ENCODE measurements at places on chromosomes 3 and 15. TPM values are rescaled to one million over a fixed set of nuclear protein-coding genes. Genes with fewer than 3 reads are reported as not detected.

GRCh38 chr3:183449391-183449790, 21.0 kb upstream of the MCF2L2 start:
- no peak for DNase-seq

DNA sequence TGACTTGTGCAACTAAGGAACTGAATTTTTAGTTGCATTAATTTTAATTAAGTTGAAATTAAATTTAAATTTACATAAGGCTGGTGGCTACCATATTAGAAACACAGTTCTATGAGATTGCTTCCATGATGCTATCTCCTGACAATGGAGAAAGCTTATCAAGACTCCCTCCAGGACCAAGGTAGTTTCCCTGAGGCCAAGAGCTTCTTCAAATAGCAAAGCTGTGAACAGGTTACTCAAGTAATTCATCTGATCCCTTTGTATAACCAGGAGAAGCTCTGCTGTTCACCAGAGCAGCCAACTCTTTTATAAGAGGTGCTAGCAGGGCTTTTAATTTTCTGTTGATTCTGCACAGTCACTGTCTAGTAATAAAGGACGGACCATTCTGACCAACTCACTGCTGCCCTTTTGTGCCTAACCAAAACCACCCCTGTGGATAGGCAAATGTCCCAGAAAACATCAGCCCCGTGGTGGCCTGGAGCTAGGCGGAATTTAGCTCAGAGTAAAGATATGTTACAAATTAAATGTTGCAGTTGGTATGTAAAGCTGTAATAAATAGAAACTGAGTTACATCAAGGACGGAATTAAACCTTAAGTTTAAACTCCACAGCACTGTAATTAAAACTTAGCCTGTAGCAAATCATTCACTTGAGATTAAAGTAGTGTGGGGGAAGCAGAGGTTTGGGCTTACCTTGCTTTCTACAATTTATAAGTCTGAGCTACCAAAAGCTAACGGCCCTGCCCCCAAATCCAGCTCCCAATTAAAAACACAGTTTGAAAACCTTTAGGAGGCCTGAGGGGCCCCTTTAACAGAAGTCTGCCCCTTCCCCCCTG, 55.6 kb upstream of the LRTM1 start:
- no peak for DNase-seq

GOLGA8O gene
- polyA plus RNA-seq, result 0.28 TPM

DNA sequence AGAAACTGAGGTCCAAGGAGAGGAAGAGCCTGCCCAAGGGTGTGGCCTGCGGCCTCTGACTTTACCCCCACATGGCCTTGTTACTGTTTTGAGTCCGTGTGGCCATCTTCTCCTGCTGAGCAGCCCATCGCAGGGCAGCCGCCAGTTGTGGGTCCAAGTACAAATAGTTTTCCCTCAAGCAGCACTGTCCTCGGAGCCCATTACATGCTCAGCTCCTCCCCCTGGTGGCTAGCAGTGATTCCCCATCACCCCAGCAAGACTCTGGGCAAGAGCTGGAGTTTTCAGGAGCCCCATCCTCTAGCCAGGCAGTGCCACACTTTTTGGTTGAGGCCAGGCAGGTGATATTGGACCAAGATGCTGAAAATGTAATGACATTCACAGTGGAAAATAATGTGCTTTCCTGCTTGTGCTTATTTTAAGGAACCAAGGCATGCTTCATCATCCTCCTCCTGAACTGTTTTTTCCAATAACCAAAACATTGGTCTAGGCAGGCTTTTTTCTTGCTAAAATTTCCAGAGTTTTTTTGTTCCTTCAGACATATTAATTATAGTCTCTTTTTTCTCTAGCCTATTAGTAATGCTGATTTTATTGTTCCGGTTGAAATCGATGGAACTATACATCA, 23.2 kb upstream of the VILL start:
- peak; percentile 74 for DNase-seq

- peak; percentile 51 for DNase-seq
These were observed 127.7 kb downstream of the MTHFS start for GRCh38 chr15:79769069-79769481.

- DNase-seq, result no peak
These were observed 532.8 kb upstream of the TBL1XR1 start for GRCh38 chr3:177729956-177730681.

DNA sequence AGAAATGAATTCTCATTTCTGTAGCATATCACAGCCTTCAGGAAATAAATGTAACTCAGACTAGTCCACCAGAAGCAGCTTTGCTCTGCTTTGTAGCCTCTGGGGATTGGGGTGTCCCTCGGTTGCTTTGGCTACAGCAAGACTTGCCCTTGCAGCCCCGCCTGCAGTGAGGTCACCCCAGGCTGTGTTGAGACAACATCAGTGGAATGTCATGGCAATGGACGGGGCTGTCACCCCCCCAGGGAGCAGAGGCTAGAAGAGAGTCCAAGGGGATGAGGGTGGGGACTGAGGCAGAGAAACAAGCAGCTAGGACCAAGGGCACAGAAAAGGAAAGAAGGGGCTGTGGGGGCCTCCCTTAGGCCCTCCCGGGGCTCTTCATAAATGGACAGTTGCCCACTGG, 854 bp downstream of the CLEC3B start:
- DNase-seq, result no peak

DNA sequence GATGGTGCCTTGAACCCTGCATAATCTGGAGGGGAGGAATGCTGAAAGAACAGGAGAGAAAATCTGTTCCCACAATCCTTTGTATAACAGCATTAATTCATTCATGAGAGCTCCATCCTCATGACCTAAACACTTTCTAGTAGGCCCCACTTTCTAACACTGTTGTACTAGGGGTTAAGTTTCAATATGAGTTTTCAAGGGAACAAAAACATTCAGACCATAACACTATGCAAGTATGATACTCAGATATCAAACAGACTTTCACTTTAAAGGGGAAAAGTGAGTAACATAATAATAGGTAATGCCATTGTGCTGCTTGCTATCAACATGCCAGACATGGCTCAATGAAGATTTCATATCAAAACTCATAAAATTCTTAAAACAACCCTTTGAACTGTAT, 32.4 kb upstream of the PLSCR2 start:
- no peak for DNase-seq

DNA sequence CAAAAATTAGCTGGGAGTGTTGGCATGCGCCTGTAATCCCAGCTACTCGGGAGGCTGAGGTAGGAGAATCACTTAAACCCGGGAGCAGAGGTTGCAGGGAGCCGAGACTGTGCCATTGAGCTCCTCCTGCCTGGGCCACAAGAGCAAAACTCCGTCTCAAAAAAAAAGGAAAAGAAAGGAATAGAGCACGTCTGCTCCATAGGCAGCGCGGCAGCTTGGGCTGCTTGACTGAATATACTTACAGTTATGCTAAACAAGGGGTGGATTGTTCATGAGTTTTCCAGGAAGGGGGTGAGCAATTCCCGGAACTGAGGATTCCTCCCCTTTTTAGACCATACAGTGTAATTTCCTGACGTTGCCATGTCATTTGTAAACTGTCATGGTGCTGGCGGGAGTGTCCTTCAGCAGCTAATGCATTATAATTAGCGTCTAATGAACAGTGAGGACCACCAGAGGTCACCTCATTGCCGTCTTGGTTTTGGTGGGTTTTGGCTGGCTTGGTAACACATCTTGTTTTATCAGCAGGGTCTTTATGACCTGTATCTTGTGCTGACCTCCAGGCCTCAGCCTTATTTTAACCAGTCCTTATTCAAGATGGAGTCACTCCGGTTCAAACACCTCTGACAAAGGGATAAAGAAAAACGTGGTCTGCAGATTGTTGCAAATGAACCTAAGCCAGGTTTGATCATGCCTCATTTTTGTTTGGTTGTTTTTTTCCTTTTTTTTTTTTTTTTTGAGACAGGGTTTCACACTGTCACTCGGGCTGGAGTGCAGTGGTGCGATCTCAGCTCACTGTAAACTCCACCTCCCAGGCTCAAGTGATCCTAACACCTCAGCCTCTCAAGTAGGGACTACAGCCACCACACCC, 24.9 kb upstream of the SENP5 start:
- no peak for DNase-seq

- no peak for DNase-seq
These were observed 40.6 kb downstream of the PRR20G start for GRCh38 chr3:127247292-127247691.

DNA sequence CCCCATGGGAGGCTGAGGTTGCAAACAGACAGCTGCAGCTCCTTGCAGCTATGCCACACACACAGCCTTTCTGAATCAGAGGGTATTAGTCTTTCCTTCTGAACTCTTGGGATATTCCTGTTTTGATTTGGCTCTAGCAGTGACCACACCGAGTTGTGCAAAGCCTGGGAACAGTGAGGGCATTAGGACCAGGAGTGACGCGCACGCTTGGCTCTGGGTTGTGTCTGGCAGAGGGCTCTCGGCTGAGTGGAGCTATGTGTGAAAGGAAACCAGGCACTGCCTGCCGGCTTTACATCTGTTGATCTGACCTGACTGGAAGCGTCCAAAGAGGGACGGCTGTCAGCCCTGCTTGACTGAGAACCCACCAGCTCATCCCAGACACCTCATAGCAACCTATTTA, at the start of gene GALNT15:
Gene GALNT15, plus strand, starts transcription at position 292 of the 400 bp plus-strand sequence. CDS start 472 bp downstream, outside the sequence.
- no peak for DNase-seq

NRROS gene
- polyA plus RNA-seq, result not detected

DNA sequence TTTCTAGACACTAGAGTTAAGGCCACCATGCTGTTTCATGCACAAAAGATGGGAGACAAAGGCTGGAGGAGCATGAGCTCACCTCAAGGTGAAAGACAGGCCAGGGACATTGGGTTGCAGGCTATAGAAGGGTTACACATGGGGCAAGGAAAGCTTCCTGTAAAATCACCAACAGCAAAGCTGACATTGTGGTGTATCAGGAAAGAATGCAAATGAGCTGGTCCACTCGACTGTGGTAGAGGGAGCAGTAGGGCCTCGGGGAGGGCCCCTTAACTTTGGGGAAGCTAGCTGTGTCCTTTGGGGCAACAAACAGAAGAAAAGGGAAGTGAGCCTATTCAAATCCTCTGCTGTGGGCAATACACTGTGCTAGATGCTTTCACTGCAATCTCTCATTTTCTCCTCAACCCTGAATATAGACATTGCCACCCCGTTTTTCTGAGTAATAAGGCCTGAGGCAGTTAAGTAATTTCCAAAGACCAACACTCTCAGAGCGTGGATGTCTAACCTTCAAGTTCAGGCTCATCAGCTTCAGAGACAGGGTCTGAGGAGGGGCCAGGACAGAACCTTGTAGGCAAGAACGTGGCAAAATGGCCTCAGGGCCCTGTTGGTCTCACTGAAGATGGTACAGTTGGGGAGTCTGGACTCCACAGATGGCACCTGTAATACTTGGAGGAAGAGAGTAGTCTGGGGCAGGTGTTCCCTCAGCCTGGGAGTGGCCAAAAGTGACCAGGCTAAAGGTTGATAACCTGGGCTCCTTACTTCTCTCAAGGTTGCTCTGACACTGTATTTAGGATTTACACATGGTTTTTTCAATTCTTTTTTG, 24.1 kb downstream of the CX3CR1 start:
- DNase-seq, result no peak

GRCh38 chr15:40807888-40808461, 702 bp upstream of the DNAJC17 start:
- DNase-seq, result no peak

DNA sequence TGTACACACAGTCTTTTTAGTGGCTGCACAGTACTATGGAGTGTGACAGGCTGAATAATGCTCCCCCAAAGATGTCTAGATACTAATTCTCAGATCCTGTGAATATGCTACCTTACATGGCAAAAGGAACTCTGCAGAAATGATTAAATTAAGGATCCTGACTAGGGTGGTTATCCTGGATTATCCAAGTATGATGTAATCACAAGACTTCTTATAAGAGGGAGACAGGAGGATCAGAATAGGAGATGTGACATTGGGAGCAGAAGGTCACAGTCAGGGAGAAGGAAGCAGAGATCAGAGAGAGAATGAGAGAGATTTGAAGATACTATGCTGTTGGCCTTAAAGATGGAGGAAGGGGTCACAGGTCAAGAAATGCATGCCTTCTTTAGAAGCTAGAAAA, 34.5 kb downstream of the GABPB1 start:
- no peak for DNase-seq

- peak; percentile 28 for DNase-seq
These were observed 152.9 kb downstream of the ATP10A start for GRCh38 chr15:25710184-25710583.

C3orf49 gene
- polyA plus RNA-seq, result not detected

CHST13 gene
- polyA plus RNA-seq, result 0.49 TPM

GRCh38 chr3:33885496-33885895, 87.1 kb downstream of the PDCD6IP start:
- no peak for DNase-seq

DNA sequence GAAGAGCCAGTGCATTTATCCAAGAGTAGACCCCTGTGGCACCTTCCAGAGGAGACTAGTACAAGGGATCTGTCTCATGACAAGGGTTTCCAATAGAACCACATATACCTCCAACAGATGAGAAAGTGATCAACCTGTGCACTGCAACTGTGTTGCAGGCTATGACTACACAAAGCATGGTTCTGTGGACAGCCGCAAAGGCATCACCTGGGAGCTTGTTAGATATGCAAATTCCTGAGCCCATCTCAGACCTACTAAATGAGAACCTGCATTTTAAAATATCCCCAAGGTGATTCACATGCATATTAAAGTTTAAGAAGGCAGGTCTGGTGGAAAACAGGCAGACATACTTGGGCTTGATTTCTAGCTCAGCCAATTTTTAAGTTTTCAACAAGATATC, 368.7 kb downstream of the FOXP1 start:
- DNase-seq, result no peak

GRCh38 chr15:72911626-72912025, 128.1 kb upstream of the ADPGK start:
- DNase-seq, result no peak

ALDH1L1 gene
- polyA plus RNA-seq, result 0.13 TPM

DNA sequence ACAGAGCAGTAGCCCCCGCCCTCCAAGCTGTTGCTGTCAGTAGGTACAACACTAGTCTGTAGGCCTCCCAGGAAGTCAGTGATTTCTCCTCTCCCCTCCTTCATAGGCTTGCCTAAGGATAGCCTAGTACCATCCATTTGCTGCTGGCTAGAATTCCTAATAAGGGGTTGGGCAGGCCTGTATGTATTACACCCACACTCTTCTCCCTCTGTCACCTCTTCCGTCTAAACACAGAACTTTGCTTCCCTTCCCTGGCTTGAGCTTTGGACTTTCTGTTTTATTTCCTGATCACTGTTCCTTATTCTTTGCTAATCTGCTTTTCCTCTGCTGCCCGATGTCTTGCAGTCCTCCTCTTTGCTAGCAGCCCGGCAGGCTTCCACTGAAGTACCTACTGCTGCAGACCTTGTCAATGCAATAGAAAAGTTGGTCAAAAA, 93.4 kb upstream of the UMPS start:
- no peak for DNase-seq

GRCh38 chr3:168096210-168096652, 507 bp upstream of the GOLIM4 start:
- peak; percentile 91 for DNase-seq

GRCh38 chr3:193743702-193744047, 150.7 kb downstream of the OPA1 start:
- DNase-seq, result peak; percentile 19

- DNase-seq, result no peak
These were observed 580.2 kb downstream of the NLGN1 start for GRCh38 chr3:173977747-173978146.

HYPK gene
- polyA plus RNA-seq, result 45.5 TPM

Data from A549 (cell line).